ENCODE measurements at places on chromosomes 2 and 18.
A peak's percentile ranks its signal among the peaks of the same experiment; 100 is the strongest.

DNA sequence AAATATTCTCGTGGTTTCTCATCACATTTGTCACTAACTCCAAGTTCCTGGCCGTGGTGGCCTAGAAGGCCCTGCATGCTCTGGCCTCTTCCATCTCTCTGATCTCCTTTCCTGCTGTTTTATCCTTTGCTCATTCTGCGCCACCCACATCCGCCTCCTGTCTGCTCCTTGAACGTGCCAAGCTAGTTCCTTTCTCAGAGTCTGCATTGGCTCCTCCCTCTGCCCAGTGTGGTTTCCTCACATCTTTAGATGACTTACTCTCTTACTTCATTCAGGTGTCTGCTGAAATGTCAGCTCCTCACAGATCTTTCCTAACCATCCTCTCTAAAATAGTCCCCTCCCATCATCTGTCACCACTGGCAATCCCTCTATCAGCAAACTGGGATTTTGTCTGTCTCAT lies 158.6 kb upstream of the RBMS1 start:
- peak; percentile 6 for DNase-seq

DNA sequence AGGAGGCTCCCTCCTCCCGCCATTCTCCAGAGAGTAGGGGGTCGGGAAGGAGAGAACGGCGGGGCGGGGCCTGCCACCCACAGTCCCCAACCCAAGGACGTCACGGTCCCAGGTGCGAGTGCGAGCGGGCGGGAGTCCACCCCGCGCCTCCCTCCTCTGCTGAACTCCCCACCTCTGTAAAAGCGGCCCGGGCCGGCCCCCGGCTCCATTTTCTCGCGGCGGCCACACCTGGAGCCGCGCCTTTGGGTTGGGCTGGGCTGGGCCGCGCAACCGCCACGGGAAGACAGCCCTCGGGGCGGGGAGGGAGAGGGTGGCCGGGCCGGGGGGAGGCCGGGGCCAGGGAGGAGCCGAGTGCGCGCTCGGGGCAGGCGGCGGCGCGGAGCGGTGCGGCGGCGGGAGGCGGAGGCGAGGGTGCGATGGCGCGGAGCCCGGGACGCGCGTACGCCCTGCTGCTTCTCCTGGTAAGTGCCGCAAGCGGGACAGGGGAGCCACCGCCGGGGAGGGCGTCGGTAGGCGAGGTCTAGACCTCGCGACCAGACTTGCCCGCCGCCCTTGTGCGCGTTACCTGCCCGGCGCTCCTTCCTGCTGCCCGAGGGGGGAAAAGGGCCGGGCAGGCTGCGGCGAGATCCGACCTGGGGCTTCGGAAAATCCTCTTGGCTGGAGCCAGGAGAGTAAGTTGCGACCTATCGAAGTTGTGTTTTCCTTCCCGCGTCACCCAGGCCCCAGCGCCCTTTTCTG lies at the start of gene DSG2:
DSG2 (plus strand) TSS at position 342 of the 738 bp plus-strand sequence; CDS start at position 417, 75 bp downstream.
- no peak for DNase-seq

GRCh38 chr18:13530879-13531387 lies 195.4 kb downstream of the FAM210A start:
- DNase-seq: no peak

DNA sequence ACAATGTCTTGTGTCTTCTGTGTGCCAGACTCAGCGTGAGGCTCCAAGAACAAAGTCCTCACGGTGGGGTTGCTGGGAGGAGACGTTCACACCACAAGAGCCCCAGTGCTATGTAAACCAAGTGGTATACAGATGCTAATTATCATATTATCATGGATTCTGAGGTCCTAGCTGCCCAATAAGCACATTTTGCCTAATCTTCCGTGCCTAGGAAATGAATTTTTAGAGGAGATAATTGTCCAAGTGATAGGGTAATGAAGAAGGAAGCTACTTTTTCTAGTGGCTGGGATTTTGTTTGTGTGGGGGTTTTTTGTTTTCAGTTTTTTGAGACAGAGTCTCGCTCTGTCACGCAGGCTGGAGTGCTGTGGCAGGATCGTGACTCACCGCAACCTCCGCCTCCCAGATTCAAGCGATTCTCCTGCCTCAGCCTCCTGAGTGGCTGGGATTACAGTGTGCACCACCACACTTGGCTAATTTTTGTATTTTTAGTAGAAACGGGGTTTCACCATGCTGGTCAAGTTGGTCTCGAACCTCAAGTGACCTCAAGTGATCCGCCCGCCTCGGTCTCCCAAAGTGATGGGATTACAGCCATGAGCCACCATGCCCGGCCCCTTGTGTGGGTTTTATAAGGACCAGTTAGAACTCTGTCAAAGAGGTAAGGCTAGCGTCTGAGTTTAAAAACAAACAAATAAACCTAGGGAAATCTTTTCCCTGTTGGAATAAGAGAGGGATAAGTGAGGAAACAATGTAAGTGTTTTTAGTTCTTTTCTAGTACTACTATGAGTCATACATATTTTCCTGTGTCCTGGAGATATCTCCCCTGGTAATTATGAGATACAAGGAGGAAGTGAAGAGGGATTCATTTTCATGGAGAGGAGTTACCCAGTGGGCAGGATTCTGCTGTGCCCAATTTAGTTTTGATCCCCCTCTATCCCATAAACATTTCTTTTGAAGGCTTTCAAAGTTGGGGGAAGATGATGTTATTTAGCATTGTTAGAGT lies 9.5 kb upstream of the SMAD7 start:
- no peak for DNase-seq

- DNase-seq: no peak
Measured at GRCh38 chr18:1011349-1011748, 106.7 kb downstream of the ADCYAP1 start.

DNA sequence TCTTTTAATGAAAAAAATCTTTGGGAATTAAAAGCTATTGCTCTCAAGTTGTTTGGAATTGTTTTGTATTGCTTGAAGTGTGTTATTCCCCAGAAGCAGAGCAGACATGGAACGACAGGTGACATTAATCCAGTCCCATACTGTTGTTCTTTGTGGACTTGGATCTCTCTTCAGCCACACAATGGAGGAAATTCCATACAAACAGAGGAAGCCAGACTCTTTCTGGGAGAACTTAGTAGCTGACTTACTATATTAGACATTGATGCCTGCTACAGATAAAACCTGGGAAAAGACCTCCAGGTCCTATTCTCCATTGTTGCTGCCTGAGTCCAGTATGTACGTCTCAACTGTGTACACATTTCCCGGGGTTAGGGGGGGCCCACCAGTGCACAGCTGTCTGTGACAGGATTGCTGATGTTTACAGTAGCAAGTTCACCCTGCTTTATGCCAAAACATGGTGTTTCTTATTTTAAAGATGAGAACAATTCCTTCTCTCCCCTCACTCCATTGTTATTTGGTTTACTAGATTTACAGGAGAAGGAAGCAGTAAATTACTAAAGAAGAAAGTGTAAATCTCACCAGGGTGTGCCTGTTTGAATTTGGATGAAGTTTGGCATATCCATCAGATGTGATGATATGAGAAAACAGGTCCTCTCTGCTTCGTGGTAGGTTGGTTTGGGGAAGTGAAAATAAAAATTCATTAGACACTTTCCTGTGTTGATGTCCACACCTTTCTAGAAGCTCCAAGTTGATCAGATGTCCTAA lies 142.4 kb upstream of the RBBP8 start:
- DNase-seq: no peak

DNA sequence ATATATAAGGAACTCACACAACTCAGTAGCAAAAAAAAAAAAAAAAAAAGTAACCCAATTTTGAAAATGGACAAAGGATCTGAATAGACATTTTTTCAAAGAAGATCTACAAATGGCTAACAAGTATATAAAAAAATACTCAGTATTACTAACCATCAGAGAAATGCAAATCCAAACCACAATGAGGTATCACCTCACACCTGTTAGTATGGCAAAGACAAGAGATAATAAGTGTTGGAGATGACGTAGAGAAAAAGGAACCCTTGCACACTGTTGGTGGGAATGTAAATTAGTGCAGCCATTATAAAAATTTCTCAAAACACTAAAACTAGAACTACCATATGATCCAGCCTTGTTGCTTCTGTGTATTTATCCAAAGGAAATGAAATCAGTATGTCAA lies 5.8 kb upstream of the CNDP1 start:
- DNase-seq: no peak

GRCh38 chr2:128494307-128494639 lies 175.6 kb upstream of the HS6ST1 start:
- no peak for DNase-seq
